ENCODE measurements at places on chromosomes 5 and 9.

DNA sequence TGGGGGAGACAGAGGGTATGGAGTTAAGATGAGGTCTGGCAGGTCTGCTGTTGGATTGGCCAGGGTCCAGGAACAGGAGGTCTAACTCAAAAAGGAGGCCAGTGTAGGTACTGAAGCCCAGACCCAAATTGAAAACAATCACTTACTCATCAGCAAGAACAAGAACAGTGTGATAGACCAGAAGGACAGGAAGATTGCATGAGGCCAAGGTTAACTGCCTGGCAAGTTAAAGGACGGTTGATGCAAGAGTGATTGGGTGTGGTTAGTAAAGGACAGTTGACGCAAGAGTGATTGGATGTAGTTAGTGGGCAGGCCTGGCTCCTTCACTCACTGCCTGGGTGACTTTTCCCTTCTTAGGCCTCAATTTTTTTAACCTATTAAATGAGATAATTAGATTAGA, 132.6 kb downstream of the PDZD2 start:
- DNase-seq, result no peak

GRCh38 chr5:3602785-3603502, 7.3 kb downstream of the IRX1 start:
- peak; percentile 76 for DNase-seq

- peak; percentile 40 for DNase-seq
Measured at GRCh38 chr9:5269249-5269715, 35.2 kb downstream of the RLN2 start.

- DNase-seq, result peak; percentile 47
Measured at GRCh38 chr5:98109561-98110006, 663.9 kb upstream of the RGMB start.

GRCh38 chr9:71758277-71758676, 10.0 kb downstream of the CEMIP2 start:
- DNase-seq, result no peak

- DNase-seq, result no peak
Measured at GRCh38 chr5:129461711-129462332, 1.7 kb downstream of the ADAMTS19 start.

DNA sequence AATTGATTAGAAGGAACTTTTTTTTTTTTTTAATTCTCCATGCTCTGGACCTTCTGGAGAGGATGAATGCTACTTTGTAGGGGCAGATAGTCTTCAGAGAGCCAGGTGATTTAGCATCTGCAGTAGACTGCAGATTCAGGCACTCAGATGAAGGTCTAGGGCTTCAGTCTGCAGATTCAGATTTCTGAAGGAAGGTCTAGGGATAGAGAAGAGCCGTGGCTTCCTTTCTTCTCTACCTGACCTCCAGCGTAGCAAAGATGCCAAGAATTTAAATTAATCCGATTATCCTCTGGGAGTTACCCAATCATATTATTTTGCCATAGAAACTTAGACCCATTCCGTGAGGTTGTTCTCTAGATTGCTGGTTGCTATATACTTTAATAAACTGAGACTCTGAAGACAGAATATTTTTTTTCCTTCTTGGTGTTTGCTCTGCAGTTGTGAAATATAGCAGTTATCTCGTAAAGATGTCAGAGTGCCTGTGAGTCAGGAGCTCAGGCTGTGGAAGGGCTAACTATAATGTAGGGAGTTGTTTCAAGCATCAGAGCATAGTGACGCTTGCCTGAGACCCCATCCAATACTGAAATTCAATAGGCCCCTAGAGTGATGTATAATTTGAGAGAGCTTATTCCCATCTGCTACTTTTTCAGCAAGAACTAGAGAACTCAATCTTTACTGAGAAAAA, 132.7 kb upstream of the SLC12A2 start:
- no peak for DNase-seq

DNA sequence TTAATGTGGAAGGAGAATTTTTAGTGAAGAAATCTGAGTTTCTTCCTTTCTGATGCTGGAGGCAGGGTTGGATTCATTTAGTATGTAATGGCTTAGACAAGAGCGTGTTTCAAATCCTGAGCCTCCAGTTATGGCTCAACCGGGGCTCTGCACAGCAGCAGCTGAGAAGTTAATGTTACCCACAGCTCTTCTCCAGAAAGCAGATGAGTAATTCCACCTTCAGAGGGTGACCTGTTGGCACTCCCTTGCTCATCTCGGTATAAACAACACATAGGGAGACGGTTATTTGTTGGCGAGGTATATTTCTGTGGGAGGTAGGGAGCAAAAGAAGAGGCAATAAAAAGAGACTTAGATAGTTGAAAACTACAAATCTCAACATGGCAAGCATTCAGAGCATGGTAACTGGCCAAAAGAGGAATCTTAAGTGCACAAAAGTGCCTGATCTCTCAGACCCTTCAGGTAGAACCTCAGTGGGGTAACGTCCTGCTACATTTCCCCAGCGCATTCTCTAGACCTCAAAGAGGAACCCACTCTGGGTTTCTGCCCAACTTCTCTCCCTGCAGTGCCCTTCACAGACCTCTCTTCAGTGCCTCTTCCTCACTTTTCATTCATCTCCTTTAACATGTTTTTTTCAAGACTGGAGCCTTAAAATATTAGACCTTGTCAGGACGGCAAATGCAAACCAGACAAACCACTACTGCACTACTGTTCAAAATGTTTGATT, 417.5 kb upstream of the ADAMTSL1 start:
- no peak for DNase-seq

GRCh38 chr5:156000115-156000514, 326.8 kb upstream of the SGCD start:
- no peak for DNase-seq

DNA sequence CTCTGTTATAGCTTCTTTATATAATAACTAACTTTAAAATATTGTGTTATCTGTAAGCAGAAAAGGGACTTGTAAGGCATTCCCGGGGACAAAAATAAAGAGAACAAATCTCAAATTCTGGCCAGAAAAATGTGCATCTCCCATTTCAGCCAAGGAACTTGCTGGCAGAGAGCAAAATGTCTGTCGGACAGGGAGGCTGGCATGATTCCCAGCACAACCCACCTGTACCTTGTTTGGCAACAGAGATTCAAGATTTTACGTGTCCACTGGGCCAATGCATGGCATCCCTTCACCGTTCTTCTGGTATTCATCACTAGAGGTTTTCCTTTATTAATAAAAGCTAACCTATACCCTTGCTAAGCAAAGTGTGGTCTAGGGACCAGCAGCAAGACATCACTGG, 566.6 kb downstream of the PSAT1 start:
- no peak for DNase-seq

DNA sequence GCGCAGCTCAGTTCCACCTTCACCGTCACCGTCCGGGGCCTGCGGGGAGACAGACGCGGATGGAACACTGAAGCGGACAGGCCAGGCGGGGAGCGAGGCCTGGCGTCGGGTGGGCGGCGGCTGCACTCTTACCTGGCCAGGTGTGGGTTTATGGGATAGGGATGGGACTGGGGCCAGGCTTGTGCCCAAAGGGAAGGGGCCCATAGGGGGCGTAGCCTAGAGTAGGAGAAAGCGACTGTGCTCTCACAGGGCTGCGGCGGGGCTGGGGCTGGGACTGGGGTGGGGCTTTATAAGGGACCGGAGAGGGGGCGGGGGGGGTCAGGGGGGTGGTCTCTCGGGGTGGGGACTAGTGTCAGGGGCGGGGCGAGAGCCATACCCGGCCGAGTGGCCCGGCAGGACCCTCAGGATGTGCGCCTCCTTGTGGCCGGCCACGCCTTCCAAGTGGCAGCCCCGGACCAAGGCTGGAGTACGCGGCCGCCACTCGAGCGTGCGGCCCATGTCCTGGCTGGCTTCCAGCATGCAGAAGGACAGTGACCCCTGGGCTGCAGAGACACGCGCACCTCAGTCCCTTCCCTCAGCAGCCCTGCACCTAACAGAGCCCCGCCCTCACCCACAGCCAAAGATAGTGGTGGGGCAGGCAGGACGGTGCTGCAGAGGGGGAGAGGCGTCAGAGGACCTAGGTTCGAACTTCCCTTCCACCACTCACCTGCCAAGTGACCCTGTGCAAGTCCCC, 22.8 kb downstream of the FPGS start:
- DNase-seq, result no peak

DNA sequence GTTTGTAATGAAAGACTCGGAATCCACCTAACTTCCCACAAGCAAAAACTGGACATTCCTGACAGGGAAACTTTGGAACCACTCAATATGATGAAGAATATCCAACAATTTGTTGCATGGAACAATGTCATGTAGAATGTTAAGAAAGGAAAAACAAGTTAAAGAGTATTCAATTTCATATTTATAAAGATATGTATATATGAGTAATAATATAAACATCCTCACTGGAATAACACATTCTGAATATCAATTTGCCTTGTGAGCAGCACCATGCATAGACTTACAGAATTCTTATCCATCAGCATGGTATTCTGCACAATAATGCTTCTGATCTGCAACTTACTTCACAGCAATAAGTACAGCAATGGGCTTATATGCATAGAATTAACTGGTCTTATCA, 650.3 kb downstream of the SEMA5A start:
- DNase-seq, result no peak

DNA sequence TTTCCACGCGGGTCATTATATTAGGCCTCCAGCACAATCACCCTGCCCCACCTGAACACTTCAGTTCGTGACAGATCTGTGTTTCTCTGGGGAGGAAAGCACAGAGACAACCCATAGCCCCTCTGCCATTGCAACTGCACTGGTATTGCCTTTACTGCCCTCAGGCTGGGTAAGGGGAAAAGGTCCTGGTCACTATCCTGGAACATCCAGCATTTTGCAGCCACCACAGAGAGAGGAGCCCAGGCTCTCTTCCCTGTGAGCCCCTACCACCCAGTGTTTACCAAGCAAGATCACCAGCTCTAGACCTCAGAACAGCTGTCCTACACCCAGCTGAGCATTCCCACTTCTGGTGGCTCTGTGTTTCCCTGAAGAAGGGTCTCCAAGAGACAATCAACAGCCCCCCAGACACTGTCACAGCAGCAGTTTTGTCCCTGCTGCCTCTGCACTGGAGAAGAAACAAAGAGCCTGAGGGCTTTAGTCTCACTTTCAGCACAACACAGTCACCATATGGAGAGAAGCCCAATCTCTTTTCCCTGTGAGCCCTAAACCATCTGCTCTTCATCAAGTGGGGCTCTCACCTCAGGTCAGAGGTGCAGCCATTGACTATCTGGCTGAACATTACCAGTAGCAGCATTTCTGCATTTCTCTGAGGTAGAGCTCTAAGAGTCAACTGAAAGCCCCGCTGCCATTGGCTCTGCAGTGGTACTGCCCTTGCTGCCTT, 655.2 kb upstream of the FAM174A start:
- DNase-seq, result no peak

- DNase-seq, result no peak
Measured at GRCh38 chr9:4936277-4936676, 48.8 kb upstream of the JAK2 start.

GRCh38 chr5:123083298-123083697, 5.7 kb upstream of the PRDM6 start:
- no peak for DNase-seq

DNA sequence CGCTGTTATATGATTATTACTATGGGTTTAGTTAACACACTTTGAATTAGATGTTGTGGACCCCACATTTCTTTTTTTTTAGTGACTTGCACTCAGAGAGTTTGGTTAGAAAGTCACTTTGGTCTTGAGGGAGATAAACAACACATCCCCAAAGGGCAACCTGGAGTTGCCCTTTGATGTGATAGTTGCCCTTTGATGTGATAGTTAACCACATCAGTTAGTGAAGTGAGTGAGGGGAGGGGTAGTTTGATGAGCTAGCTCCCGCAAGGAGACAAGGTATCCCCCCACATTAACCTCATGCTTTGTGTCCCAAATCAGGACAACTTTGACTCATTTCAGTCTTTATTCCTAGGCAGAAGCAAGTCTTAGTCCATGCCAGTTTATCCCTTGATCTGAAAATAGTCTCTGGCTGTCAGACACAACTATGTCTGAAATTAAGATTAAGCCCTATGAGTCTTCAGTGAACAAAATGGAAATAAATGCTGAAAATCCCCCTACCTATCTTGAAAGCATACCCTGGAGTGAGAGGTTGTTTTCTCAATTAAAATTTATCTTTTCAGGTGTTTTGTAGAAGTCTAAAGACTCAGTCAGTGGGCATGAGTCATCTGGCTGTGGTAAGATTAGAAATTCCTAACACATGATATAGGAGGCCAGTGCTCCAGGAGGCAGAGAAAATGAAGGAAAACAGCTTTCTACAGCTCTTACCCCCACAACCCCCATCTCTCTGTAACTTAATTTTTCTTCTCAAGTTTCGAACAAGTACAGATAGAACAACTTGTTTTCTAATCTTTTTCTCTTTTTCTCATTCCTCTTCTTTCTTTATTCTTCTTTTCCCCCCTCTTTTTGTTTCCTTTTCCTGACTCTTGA, 208.9 kb upstream of the DMRTA1 start:
- DNase-seq, result peak; percentile 83

- DNase-seq, result no peak
Measured at GRCh38 chr5:80712919-80713318, 58.1 kb upstream of the DHFR start.

DNA sequence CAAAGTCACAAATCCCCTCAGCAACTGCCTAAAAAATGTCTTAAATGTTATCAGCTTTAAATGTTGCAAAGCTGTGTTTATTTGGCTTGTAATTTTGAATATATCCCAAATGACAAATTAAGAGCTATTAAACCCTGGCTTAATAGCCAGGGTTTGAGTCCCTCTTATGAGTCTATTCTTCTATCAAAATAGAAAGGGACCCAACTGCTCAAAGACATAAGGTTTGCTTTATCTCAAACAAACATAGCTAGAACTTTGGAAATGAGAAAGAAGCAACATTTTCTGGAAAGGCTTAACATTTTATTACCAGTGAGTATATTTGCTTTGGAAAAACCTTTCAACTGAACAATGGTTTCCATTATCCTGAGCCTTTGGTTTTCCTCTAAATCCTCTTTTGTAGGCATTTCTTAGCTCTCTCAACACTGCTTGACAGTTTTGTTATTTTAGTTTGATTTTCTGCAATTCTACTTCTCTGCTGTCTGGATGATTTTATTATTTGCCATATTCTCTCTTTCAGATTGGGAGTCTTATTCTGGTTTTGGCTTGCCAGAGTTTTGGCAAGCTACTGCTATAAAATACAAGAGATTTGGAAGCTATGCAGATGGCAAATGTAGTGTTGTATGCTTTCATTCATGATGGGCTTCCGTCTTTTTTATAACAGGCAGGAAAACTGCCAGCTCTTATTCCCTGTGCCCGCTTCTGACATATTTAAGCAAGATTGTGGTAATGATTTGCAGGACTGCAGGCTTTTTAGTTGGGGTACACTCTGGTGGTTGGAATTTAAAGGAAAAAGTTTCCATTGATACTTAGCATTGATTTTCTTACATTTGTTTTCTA, 734.9 kb downstream of the DTWD2 start:
- DNase-seq, result no peak

GRCh38 chr5:155783791-155784190, 543.2 kb upstream of the SGCD start:
- no peak for DNase-seq

DNA sequence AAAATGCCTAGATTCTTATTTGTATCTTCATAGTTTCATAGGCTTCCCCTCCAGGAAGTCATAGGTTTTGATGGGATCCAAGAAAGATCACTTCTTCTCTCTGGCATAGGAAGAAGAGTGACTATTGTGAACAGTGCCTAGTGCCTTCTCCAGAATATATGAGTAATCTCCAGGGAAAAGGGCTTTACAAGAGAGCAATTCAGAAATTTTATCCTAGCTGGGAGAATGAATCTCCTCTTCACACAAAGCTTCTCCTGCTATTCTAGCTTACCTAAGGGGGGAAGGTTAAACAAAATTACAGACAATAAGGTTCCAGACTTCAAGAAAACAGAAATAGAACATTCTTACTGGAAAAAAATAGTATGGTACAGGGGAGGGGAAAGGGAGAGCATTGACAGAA, 1193.3 kb upstream of the CDH6 start:
- no peak for DNase-seq
